ENCODE measurements at places on chromosomes 7 and 10. TPM values are rescaled to one million over a fixed set of nuclear protein-coding genes. Genes with fewer than 3 reads are reported as not detected.

XPNPEP1 gene
- total RNA-seq: 73.9 TPM

SYT15B gene
- 0.27 TPM for total RNA-seq

SPAM1 gene
- not detected for total RNA-seq

LRRC18 gene
- total RNA-seq: 0.18 TPM

GHITM gene
- 109 TPM for total RNA-seq

UBE3C gene
- 39.4 TPM for total RNA-seq

PRKG1 gene
- 51.3 TPM for total RNA-seq

IDI2 gene
- not detected for total RNA-seq

LZTS2 gene
- 35.6 TPM for total RNA-seq

Data from muscle of leg (tissue), 16 donors.